ENCODE measurements at places on chromosomes 5 and 9.

GRCh38 chr9:108347463-108348188, 508.2 kb downstream of the ACTL7B start:
- no peak for DNase-seq

- DNase-seq = no peak
Observed at GRCh38 chr5:169083394-169084018, 217.4 kb downstream of the SLIT3 start.

DNA sequence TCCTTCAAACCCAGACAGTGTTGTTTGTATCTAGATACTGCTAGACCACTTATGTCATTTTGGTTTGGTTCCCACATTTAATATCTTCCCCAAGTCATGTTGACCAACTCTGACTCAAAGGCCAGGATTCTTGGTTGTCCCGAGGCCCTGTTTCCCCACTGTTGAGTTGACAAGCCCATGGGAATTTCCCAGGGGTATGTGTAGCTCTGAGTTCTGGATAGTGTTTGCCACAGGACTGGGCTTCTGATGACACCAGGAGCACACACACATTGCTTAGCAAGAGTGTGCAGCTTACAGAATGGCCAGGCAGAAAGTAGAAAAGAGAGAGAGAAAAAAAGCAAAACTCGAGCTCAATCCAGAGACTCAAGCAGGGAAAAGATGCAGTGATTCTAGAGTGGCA, 214.4 kb downstream of the NXNL2 start:
- no peak for DNase-seq

GRCh38 chr5:82735160-82735789, 341.9 kb downstream of the TMEM167A start:
- no peak for DNase-seq

DNA sequence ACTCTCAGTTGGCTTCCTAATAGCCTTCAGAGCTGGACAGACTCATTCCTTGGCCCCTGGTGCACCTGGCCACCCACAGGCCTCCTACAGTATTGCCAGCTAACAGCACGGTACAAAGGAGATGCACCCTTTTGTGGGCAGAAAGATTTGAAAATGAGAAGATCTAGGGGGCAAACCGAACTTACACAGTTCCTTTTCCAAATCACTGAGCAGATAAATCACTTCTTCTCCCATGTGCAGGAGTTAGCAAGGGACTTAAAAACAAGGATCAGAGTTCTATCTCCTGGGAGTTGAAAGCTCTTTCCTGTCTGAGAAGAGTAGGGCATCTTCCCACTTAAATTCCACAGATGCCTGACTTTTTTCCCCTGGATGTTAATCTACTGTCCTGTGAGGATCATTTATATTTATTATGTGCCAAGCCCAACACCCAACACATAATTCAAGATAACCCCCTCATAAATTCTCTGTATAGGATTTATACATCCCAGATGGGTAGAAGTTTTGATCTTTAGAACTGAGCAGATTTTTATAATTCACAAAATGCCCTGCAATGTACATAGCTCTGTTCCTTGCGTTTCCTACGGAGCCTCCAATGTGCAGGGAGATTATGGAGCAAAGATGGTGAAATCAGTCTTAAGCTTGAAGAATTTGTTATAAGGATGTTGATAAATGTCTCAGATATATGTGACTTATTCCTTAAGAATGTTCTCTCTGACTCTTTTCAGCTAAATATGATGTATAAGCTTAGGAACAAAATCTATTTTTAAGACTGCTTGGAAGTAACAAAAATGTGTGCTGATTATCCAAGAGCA, 207.2 kb upstream of the DAPK1 start:
- DNase-seq = no peak

GRCh38 chr9:3997492-3997891, 302.4 kb downstream of the GLIS3 start:
- DNase-seq = no peak

All from GM12891 (cell line).